ENCODE measurements at places on chromosomes 12 and 14. TPM values are rescaled to one million over a fixed set of nuclear protein-coding genes. Genes with fewer than 3 reads are reported as not detected.

GRCh38 chr14:52315355-52315718, 1.2 kb downstream of the PTGER2 start:
- DNase-seq = peak; percentile 30

- DNase-seq = no peak
These were observed 30.7 kb downstream of the TESC start for GRCh38 chr12:117068492-117068891.

DNA sequence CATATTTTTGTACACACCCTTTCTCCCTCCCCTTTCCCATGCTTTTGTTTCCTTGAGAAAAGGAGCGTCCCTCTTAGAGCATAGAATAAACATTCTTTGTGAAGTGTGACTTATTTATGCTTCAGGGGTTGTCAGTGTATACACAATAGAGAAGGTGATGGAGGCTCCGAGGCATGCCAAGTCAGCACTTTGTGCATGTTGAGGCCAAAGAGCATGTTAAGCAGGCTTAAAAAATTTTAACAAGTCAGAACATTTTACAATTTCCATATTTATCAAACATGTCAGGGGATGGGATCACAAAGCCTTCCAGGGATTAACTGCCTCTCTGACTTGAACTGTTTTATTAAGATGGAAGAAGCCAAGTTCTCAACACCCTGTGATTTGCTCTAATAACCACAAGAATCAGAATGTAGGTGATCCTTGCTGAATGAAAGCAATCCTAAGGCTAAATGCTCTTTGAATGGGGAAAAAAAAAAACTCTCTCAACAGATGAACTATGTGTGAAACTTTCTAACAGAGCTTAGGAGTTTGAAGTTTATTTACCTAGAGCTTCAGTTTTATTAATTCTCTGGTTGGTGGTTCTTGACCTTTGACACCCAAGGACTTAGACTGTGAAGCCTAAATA, 223.1 kb downstream of the RAD51B start:
- DNase-seq = no peak

GRCh38 chr14:71651228-71651627, 281.0 kb upstream of the RGS6 start:
- DNase-seq = peak; percentile 58

DNA sequence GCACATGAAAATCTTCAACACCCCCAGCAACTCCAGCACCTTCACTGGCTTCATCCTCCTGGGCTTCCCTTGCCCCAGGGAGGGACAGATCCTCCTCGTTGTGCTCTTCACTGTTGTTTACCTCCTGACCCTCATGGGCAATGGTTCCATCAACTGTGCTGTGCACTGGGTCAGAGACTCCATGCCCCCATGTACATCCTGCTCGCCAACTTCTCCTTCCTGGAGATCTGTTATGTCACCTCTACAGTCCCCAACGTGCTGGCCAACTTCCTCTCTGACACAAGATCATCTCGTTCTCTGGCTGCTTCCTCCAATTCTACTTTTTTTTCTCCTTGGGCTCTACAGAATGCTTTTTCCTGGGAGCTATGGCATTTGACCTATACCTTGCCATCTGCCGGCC, 11.5 kb upstream of the OR11G2 start:
- DNase-seq = no peak

The ASIC1 gene
- 5.8 TPM for polyA plus RNA-seq

DNA sequence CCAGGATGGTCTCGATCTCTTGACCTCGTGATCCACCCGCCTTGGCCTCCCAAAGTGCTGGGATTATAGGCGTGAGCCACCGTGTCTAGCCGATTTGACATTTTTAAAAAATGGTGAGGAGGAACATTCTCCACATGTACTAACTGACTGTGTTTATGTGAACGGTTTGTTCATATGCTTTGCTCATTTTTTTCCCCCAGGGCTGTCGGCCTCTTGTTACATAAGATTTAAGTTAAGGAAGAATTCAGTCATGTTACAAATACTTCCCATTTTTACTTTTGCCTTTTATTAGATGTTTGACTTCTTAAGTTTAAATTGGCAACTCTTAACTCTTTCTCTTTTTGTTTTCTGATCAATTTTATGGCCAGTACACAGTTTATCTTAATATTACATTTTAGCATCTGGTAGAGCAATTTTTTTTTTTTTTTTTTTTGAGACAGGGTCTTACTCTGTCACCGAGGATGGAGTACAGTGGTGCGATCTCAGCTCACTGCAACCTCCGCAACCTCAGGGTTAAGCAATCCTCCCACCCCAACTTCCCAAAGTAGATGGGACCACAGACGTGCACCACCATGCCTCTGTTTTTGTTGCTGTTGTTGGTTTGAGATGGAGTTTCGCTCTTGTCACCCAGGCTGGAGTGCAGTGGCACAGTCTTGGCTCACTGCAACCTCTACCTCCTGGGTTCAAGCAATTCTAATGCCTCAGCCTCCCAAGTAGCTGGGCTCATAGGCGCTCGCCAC, 9.6 kb downstream of the GNS start:
- no peak for DNase-seq

The PDE3A gene
- polyA plus RNA-seq = 26.8 TPM

- no peak for DNase-seq
These were observed 354.9 kb downstream of the DIO2 start for GRCh38 chr14:79856381-79856780.

GRCh38 chr12:131591136-131591535, 119.8 kb upstream of the SFSWAP start:
- DNase-seq = no peak

DNA sequence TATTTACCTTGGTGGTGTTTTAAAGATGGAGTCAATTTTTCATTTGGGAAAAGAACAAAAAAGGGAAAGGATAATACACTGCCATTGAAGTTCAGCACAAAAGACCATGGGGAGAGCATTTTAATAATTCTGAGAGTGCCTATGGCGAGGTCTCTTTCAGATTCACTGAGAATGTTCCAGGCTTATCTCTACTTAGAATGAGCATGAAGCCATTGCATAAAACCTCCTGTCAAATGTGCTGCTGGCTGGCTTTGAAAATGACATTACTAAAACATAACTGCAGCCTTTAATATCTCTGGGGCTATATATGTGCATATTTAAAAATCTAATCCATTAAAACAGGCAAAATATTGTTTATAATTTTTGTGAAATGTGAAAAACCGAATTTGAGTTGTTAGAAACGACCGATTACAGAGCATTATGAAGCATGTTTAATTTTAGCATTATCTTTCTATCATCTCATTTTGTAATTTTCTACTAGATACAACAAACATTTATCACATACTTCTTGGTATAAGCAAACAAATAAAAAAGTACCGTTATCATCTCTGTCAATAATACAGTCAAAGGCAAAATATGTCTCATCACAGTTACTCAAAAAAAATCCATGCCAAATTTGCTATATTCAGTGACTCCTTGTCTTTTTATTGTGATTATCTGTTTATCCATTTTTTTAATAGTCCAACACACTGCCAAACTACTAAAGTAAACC, 45.7 kb upstream of the YARS2 start:
- no peak for DNase-seq

The CLEC4C gene
- polyA plus RNA-seq = 0.23 TPM

The KDM2B gene
- polyA plus RNA-seq = 86.4 TPM

DNA sequence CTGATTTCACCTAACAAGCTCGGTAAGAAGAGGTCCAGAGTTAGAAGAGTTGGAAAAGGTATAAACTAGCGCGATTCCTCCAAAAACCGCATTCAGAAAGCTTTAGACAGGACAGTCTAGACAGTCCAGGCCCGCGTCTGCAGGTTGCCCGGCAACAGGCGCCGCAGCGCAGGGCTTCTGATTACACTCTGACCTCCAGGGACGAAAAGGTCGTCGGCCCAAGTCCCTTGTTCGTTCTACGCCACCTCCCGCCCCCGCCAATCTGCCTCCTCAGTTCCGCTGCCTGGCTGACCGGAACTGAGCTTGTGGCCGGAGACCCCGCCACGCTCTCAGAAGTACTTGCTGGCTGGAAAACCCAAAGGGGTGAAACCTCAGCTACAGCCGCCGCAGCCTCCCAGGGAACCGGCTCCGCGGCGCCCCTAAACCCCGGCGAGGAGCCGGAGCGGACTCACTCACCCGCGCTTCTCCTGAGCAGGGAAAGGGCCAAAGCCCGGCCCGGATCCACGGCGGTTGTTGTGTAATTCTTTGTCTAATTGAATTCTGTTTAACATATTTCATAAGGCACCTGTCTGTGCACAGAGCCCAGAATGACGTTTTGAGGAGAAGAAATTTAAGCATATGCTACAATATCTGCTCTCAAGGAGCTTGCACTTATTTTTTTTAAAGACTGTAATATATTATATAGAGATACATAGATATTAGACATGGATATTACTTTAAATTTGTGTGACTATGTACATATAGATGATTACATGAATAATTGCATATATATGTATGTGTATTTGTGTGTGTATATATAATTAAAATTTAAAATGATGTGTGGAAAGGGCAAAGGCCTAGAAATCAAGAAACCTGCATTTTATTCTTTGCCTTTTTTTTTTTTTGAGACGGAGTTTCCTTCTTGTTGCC, at the start of gene CAPS2:
Gene CAPS2, minus strand, starts transcription at position 407 of the 909 bp plus-strand sequence. CDS start 3,826 bp downstream, outside the sequence.
- DNase-seq = peak; percentile 89

DNA sequence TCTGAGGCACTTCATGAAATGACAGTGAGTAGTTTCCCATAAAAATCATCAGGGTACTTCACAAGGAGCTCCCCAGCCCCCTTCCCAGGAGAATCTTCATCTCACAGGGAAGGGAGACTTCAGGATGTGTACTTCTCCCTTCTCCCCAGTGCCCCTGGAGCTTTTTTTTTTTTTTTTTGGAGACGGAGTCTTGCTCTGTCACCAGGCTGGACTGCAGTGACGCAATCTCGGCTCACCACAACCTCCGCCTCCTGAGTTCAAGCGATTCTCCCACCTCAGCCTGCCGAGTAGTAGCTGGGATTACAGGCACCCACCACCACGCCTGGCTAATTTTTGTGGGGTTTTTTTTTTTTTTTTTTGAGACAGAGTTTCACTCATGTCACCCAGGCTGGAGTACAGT, 10.4 kb downstream of the ITPK1 start:
- no peak for DNase-seq

The SLC10A1 gene
- polyA plus RNA-seq = 0.22 TPM

DNA sequence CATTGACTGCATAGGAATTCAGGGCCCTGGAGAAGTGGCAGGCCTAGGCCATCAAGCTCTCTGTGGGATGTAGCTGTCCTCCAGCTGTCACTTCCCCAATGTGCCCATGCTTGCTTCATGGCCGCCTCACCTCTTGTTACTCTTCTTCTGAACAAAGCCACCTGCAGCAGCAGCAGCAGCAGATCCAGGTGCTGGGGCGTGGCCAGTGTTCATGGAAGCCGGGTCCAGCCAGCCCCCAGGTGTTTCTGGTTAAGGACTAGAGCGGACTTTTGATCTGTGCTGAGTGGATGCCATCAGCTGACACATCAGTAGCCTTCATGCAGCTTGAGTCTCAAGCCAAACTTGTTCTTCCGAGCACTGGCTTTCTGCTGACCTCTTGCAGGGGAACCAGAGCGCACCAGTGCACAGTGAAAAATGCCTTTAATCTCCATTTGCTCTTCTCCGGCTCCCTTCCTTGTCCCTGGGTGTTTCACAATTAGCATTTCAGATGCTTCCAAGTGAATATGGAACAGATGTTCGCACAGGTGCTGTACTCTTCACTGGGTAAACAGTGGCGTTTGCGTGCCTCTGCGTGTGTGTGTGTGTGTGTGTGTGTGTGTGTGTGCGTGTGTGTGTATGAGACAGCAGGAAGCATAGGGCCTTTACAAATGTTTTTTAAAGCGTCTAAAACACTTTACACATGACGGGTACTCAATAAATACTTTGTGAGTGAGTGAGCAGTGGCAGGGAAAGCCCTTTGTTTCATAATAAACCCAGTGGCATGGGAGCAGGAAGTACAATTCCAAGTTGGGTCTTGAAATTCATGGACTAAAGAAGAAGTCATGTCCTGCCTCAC, 20.1 kb downstream of the TPCN1 start:
- no peak for DNase-seq

The RIC8B gene
- 34.4 TPM for polyA plus RNA-seq

DNA sequence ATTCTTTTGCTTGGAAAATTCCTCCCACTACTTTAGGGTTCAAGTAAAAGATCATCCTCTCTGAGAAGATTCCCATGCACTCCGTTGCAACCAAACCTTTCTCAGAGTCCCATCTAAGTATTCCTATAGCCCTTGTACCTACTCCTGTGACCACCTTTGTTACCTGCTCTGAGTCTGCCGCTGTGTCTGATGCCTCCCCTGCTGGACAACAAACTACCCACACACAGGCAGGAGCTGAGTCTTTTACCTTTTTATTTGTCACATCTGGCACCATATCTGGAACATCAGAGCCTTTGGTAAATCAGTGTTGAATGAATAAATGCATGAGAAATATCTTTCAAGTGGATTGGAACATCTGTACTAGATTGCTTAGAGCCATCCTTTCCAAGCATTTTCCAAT, 82.1 kb upstream of the FLRT2 start:
- no peak for DNase-seq

- no peak for DNase-seq
These were observed 1.6 kb downstream of the MSI1 start for GRCh38 chr12:120367233-120367923.

- no peak for DNase-seq
These were observed 384.7 kb downstream of the CCDC91 start for GRCh38 chr12:28574746-28575592.

GRCh38 chr12:2902272-2902880, 11.7 kb downstream of the TULP3 start:
- DNase-seq = no peak

GRCh38 chr12:112971248-112971647, 7.1 kb upstream of the OAS2 start:
- peak; percentile 6 for DNase-seq

The CARMIL3 gene
- 2.4 TPM for polyA plus RNA-seq

GRCh38 chr12:79020106-79020505, 155.5 kb downstream of the SYT1 start:
- DNase-seq = no peak

- DNase-seq = no peak
These were observed 208.2 kb upstream of the RTL1 start for GRCh38 chr14:101111620-101112290.

DNA sequence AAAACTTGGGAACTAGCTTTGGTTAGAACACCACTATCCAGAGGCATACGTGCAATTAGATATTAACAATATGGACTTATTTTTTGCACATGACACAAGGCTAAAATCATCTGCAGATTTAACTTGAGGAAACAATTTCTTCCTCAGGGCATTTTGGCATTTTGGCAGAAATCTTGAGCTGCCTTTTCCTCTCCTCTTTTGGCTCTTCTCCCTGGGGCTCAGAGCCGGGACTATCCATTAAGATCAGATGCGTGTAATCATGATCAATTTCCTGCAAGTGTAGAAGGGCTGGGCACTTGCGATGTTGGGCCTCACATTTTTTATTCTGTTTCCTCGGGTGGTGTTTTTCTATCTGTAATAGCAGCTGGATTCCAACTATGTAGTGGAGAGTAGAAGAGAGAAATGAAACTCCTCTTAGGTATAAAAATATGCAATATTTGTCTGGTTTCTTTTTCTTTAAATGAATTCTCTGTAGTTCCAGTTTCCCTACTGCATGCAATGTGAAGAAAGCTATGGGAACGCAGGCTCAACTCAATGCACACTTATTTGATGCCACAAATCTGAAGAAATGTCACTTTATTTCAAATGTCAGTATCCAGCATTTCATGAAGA, 1010.8 kb downstream of the FLRT2 start:
- DNase-seq = no peak

Measured in left kidney (tissue), 8 donors.